ENCODE measurements at places on chromosomes 12 and 14. TPM values are rescaled to one million over a fixed set of nuclear protein-coding genes. Genes with fewer than 3 reads are reported as not detected.

The HPD gene
- total RNA-seq = not detected

The KRT77 gene
- under 0.01 TPM for total RNA-seq

The DCN gene
- total RNA-seq = 46.7 TPM

The NAP1L1 gene
- total RNA-seq = 184 TPM

The SERPINA10 gene
- not detected for total RNA-seq

The LRTM2 gene
- 2.2 TPM for total RNA-seq

The RACGAP1 gene
- total RNA-seq = 15.0 TPM

The RD3L gene
- not detected for total RNA-seq

All from temporal lobe (tissue), 4 donors.